Activated CD8-positive, alpha-beta memory T cell treated with anti-CD3 and anti-CD28 coated beads for 1 hour (primary cell): ENCODE measurements at places on chromosomes 5 and 9.
A peak's percentile ranks its signal among the peaks of the same experiment; 100 is the strongest.

- no peak for DNase-seq
These were observed 14.1 kb upstream of the TXN start for GRCh38 chr9:110270211-110270995.

GRCh38 chr5:175830586-175831300, 40.6 kb upstream of the CPLX2 start:
- DNase-seq: no peak

- DNase-seq: peak; percentile 34
These were observed 307.6 kb downstream of the CWC27 start for GRCh38 chr5:65076251-65076869.

DNA sequence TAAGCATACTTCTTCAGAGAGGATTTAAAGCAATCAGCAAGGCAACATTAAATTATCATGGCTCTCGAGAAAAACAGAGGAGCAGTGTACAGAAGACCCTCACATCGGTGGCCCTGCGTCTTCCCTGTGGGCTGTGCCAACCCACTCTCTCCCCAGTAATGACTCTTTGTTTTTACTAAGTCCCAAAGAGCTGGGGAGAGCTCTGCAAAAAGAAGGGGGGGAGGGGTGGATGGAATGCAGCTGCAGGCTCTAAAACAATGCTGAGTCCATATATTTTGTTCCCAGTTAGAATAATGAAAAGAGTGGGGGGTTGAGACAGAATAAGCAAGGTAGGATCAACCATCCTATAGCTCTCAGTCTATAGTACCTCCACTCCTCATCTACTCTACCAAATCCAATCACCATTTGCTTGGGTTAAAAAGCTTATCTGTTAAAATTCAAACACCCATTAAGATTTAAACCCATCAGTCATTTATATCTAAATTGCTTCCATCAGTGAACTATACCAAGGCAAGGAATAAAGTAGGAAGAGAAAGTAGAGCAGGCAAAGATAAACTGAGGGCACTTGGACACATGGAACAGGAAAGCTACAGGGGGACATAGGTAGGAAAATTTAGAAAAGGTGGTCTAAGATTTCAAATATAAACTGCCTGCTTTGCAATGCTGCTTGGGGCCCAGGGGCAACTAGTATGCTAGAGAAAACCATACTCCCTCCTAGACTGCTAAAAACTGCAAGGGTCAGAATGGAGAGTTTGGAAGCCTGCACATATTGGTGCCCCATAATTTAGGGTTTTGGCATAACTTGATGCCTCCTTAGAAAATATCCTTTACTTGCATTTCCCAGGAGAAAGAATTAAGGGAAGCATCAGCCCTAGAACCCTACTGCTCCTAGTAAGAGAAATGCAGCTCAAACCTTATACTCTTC, 20.6 kb downstream of the ELL2 start:
- no peak for DNase-seq

DNA sequence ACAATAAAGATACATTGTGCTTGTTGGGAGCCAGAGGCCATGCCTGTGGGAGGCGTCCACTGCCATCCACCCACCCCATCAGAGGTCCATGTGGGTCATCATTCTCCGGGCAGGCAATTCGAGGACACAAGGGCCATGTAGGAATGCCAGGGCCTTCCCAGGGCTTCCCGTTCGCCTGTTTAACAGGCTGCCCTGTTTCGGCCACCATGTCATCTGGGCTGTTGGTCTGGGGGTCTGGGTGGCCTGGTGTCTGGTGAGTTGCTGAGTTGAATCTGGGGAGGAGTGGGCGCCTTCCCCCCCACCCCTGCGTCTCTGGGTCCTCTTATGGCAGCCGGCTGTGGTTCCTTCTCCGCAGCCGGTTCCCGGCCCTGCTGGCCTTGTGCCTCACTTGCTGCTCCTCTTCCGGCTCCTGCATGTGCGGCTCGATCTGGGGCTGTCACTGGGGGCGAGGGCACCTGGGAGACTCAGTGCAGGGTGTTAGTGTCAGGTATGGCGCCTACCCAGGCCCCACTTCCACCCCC, 117.4 kb downstream of the WNK2 start:
- DNase-seq: no peak
